Activated T-helper 1 cell treated with anti-CD3 and anti-CD28 coated beads, Interleukin-12 subunit alpha, Interleukin-12 subunit beta, Interleukin-2, Interleukin-4 antibody, amounts not matched to agents 30 ng/mL and 10 ng/mL and 1 ng/mL, durations not matched to agents 14 hours and 24 hours and 36 hours (primary cell): ENCODE measurements at places on chromosomes 3 and 15. TPM values are rescaled to one million over a fixed set of nuclear protein-coding genes. Genes with fewer than 3 reads are reported as not detected.

COL6A5 gene
- 0.02 and 0.16 TPM in 2 replicates for total RNA-seq

- DNase-seq, result no peak
Measured at GRCh38 chr3:186509423-186509822, 34.8 kb downstream of the CRYGS start.

CCNB2 gene
- total RNA-seq, result 36.6 and 38.2 TPM in 2 replicates

- DNase-seq, result no peak
Measured at GRCh38 chr3:60250206-60250605, 1001.0 kb downstream of the FHIT start.
